Activated CD4-positive, CD25-positive, alpha-beta regulatory T cell treated with anti-CD3 and anti-CD28 coated beads, Interleukin-2, amount 50 U/mL, for 24 hours (primary cell): ENCODE measurements at places on chromosomes 2 and 18.

- no peak for ATAC-seq
Observed at GRCh38 chr18:32469190-32469651, 1.5 kb downstream of the GAREM1 start.

GRCh38 chr2:191463790-191464189 is 214.1 kb upstream of the NABP1 start:
- no peak for ATAC-seq

GRCh38 chr18:54812885-54813284 is 15.4 kb upstream of the RAB27B start:
- peak; percentile 30 for ATAC-seq

GRCh38 chr18:63553081-63553480 is 10.9 kb downstream of the SERPINB12 start:
- no peak for ATAC-seq

- no peak for ATAC-seq
Observed at GRCh38 chr18:34707670-34708069, 2.4 kb upstream of the DTNA start.

GRCh38 chr18:69064063-69064462 is 266.2 kb downstream of the CCDC102B start:
- no peak for ATAC-seq

GRCh38 chr18:24112874-24113615 is 25.8 kb upstream of the CABYR start:
- ATAC-seq: no peak

- no peak for ATAC-seq
Observed at GRCh38 chr2:16170675-16171424, 230.5 kb downstream of the MYCN start.

DNA sequence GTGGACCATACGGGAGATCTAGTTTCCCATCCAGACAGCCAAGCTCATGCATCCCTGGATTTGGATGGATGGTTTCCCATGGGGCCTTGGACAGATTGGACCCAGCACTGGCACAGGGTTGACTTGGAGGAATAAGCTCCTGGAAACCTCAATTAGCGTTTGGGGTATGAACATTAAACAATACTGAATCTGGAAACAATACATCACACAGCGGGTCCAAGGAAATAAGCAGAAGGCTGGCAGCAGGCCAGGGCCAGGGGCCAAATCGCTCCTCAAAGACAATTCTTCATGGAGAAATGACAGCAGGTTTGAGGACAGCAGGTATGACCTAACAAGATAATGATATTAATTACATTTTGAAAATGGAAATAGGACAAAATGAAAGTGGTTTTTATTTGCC is 540.6 kb downstream of the RIT2 start:
- ATAC-seq: no peak

DNA sequence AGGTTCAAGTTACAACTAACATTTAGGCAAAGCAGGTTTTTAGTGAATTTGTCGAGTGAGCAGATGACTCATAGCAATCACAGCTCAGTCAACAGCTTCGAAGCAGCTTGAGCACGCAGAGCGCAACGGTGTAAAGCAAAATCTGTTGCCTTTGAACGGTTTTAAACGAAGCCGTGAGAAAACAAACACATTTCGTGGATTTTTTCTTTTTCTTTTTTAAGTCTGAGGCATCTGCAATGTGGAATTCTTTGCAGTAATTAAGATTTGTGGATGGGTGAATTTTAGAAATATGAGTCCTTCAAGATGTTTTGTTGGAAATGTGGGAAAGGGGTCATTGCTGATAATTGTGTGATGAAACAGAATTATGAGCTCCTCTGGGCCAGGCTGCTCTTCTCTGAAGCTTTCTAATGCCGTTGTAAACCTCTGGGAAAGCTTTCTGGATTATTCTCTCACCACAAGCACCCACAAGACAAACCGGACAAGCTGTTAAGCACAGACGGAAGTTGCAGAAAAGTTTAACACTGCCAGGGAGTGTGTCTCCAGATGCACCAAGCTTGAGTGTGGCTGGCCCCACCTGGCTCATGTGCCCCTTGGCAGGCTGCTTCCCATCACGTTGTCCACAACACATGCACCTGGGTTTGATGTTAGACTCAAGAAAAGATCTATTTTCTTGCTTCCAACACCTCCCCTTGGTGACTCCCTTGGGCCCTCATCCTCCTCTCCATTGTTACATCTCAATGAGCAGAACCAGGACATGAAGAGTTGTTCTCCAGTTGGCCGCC is 224.7 kb downstream of the ACKR3 start:
- ATAC-seq: no peak

DNA sequence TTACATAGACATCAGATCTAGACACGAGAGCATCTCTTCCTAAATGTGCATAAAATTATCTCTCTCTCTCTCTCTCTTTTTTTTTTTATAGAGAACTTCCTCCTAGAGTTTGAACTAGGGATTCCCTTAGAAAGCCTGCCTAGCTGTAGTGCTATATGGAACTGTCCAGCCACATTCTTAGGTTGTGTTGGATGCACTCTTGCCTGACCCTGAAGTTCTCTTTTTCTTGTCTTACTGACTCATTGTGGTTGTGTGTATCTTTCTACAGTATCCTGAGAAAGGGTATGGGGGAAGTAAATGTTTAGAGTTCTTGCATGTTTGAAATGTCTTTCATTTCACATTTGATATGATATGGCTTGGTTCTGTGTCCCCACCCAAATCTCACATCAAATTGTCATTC is 368.2 kb downstream of the CDH2 start:
- ATAC-seq: no peak

- no peak for ATAC-seq
Observed at GRCh38 chr2:119435081-119435952, 3.7 kb downstream of the TMEM37 start.

- no peak for ATAC-seq
Observed at GRCh38 chr2:28477645-28478044, 18.2 kb upstream of the PLB1 start.

- no peak for ATAC-seq
Observed at GRCh38 chr2:88127888-88128653, at the start of gene FABP1. Gene FABP1, minus strand, starts transcription at chr2:88128062. Its CDS starts 45 bp downstream, at chr2:88128017.

DNA sequence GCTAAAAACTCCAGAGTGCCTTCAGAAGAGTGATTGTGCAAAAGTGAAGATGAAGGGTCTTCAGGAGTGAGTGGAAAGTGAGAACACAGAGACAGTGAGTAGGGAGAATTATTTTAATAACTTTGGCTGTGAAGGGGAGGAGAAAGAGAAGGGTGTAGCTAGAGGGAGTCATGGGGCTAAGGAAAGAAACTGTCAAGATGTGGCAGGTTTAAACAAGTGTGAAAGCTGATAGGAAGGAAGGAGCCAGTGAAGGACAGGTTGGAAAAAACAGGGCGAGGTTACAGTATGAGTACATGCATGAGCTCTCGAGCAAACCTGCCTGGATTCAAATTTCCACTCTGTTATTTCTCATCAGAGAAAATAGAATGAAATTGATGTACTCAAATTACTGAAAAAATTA is 17.8 kb downstream of the IL1F10 start:
- no peak for ATAC-seq
